ENCODE measurements at places on chromosomes 16 and 17.

GRCh38 chr17:5361426-5361825, 58.0 kb downstream of the NUP88 start:
- no peak for DNase-seq

DNA sequence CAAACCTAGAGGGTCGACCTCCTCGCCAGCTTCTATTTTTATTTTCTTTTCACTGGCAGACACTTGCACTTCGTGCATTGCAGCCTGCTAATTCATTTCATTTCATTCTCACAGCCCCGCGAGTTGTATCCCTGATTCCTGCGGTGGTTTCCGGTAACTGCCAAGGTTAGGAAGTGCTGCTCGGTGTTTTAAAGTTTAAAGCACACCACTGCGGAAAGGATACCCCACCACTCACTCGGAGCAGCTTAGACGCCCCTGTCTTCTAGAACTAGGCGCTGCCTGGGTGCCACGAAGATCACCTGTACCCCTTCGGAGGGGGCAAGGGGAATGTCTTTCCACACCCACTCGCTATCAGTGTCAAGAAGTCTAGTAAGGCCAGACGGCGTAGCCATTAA, 509 bp downstream of the CNEP1R1 start:
- no peak for DNase-seq

DNA sequence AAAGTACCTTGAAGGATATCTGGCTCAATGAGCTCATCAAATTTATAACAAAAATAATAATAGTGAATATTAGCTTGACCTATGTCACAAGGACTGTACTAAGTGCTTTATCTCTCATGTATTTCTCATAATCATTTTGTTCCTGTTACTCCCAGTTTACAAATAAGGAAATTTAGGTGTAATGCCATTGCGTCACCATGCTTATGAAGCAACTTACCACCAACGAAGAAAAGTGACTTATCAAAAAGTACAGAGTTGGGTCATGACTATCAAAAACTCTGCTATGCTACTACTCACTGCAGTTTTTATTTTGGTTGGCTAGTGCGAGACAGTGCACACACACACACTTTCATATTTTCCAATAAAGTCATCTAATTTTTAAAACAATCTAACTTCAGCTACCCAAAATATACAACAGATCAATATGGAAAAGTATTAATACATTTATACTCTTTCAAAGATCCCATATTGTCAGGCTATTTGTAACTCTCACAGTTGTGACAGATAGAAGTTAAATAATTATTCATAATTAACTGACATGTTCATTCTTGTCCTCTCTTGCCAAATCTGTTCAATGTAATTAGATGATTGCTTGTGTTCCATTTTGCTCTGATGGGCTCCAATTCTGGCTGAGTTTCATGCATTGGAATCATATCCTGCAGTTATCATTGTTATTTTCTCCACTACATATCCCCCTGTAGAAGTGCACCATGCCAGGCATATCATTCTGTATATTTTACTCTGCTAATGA, 119.4 kb downstream of the KCNJ2 start:
- peak; percentile 68 for DNase-seq

DNA sequence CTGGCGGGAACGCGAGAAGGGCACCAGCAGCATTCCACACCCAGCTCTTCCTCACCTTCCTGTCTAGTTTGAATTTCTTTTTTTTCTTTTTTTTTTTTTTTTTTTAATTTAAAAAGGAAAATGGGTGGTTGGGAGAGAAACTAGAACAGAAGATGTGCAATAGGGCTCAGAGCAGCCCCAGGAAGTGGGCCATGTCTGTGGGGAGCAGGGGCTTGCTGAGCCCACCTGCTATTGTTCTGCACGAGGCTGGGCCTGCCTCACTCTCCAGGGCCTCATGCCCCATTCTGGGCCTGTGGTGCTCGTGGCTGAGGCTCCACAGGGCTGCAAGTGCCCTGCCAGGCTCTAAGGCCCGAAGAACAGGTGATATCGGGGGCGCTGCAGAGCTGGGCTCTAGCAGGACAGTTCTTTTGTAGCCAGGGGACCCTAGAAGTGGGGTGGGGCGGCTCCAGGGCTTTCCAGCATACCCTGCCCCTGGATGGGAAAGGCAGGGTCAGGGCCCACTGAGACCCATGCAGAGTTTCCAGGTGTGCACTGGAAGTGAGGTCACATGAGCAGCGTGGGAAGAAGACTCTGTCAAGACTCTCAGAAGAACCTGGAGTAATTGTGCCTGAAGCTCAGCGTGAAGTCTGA, 12.4 kb downstream of the MRPL27 start:
- DNase-seq = no peak

GRCh38 chr17:80513892-80514291, 30.7 kb upstream of the RPTOR start:
- no peak for DNase-seq

- DNase-seq = no peak
Measured at GRCh38 chr16:63695347-63695746, 1426.5 kb downstream of the CDH11 start.

- peak; percentile 82 for DNase-seq
Measured at GRCh38 chr17:55726440-55726839, 3.8 kb upstream of the TMEM100 start.

DNA sequence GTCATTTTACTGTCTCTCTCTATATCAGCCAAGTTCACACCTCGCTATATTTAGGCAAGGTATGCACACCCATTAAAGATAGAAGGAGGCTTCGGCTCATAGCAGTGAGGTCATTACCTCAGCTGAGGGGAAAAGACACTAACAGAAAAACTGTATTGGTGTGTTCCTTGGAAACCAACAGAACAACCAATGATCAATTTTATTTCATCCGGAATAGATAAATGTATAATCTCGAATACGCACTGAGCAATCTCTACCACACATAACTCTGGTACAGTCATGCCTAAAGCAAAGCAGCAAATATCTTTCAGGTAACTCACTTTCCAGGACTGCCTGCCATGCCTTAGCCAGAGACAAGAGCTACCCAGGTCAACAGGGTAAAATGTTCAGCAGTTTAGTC, 109.9 kb upstream of the CORO6 start:
- no peak for DNase-seq

DNA sequence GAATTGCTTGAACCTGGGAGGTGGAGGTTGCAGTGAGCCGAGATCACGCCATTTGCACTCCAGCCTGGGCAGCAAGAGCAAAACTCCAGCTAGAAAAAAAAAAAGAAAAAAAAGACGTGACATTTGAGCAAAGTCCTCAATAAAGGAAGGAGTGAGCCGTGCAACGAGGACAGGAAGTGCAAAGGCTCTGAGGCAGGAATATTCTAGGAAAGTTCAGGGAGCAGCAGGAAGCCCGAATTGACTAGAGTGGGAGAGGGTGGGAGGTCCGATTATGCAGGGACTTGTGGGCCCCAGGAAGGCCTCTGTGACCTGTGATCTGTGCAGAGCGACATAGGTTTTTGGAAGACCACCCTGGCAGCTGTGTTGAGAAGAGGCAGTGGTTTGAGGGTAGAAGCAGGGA, 8.6 kb upstream of the LASP1NB start:
- no peak for DNase-seq

GRCh38 chr17:59284317-59284716, 47.1 kb upstream of the YPEL2 start:
- no peak for DNase-seq

DNA sequence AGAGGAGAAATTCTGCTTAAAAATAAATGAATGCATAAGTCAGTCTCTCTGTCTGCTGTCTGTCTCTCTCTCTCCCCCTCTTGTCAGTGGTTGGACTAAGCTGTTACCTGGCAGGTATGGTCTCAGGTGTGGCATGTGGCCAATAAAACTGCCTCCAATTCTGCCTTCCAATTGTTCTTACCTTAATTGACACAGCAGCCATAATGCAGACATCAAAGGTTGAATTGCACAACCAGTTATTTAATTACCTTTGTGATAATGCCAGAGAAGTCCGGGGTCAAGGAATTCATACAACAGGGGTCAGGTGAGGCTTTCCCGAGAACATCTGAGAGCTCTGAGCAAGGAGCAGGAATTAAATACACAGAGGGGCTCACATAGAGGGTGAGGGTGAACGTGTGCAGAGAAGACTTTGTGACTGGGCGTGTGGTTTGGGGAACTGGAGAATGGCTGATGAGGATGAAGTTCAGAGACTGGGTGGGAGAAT, 78.8 kb upstream of the CDYL2 start:
- no peak for DNase-seq

DNA sequence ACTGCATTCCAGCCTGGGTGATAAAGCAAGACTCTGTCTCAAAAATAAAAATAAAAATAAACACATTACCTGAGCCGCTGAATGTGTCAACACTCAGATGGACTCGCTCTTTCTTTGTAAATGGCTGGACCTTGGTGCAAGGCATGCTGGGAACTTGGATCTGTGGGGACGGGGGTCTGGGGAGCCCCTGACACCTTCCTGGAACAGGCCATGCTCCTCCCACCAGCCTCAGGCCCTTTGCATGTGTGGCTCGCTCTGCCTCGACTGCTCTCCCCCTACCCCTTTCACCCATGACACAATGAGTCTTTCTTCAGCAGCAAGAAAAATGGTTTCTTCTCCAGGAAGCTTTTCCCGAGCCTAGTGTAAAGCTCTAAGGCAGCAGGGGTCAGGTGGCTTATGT, 94.0 kb upstream of the CDH5 start:
- no peak for DNase-seq

DNA sequence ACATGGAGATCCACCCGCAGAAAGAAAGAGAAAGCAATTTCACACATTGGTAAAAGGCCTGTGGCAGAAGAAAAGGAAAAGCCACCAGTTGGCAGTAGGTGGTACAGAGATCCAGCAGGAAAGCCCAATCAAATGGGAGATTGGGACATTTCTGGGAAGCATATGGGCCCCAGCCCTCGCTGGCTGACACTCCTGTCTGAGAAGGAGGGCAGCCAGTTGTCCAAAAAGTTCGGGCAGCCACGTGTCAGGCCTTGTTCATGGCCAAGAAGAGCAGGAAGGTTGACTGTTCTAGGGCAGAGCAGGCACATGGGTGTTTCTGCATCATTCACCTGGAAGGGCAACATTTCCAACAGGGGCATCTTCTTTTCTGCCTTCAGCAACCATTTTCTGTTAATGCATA, 45.0 kb upstream of the MMP2 start:
- no peak for DNase-seq

DNA sequence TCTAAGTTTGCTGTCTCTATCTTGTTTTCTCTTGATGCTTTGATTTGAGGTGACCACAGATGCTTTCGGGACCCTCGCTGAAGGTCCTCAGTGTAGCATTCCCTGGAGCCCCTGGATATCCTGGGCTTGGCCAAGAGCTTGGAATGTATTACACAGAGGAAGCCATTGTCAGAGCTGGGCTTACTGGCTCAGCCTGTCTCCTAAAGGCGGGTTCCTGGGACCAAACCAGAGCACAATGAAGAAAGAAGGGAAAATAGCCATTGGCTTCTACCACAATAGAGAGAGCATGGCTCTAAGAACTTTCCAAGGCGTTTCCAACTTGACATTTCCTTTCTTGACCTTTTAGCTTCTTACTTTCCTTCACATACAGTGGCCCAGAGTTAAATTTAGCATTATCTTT, 229.3 kb downstream of the HS3ST3A1 start:
- no peak for DNase-seq

DNA sequence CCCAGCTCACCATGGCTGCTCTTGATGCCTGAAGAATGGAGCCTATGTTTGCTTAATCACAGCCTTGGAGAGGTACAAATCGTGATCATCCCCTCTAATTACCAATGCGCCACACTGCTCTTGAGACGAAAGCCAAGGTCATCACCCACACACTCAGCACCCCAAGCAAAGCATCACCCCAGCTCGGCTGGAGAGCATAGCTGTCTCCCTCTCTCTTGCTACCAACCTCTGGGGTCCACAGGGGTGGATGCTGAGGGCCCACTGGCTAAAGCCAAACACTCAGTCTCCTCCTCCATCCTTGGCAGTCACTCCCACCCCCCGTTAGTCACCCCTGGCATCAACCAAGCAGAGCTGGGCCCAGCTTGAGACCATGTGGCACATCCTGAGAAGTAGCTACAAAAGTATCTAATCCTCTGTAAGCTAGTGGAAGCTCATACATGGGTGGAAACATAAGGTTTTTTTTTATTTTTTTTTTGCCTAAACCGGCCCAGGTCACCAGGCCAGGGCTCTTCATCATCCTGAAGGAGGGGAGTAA, 44.8 kb downstream of the PIMREG start:
- DNase-seq = no peak

DNA sequence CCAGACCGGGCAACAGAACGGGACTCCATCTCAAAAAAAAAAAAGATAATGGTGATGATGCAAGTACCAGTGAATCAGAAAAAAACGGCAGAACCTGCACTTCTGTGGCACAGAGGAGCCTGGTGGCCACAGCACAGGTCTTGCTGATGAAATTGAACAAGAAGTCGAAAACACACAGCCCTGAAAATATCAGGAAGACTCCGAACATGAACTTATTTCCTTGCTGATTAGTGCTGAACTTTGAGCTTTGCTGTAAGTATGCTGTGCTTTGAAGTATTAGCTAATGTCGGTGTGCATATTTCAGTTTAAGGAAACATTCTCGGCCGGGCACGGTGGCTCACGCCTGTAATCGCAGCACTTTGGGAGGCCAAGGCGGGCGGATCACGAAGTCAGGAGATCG, 10.9 kb upstream of the MYO15B start:
- DNase-seq = no peak
